ENCODE measurements at places on chromosomes 3 and 15.

DNA sequence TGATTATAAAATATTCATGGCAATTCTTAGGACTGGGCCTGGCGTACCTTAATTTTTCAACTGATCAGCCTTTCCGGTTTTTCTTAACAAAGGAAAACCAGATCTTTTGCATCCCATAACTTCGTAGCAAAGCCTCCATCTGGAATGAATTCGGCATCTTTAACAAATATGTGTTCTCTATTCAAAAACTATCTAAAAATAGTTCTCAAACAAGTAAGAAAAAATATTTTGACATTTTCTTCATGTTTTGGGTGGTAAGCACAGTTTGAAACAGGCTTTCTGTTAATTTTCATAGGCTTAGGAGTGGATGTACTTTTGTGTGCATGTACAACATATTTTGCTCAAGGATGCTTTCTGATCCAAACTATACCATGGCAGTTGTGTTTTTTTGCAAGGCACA lies 55.1 kb downstream of the RBMS3 start:
- H3K27me3 ChIP-seq = no peaks in the 10 kb centered on the region
- DNase-seq = no peak
- no peaks in the 10 kb centered on the region for H3K36me3 ChIP-seq
- H3K4me3 ChIP-seq = no peak overlapping the region
- H3K27ac ChIP-seq = no peak overlapping the region

DNA sequence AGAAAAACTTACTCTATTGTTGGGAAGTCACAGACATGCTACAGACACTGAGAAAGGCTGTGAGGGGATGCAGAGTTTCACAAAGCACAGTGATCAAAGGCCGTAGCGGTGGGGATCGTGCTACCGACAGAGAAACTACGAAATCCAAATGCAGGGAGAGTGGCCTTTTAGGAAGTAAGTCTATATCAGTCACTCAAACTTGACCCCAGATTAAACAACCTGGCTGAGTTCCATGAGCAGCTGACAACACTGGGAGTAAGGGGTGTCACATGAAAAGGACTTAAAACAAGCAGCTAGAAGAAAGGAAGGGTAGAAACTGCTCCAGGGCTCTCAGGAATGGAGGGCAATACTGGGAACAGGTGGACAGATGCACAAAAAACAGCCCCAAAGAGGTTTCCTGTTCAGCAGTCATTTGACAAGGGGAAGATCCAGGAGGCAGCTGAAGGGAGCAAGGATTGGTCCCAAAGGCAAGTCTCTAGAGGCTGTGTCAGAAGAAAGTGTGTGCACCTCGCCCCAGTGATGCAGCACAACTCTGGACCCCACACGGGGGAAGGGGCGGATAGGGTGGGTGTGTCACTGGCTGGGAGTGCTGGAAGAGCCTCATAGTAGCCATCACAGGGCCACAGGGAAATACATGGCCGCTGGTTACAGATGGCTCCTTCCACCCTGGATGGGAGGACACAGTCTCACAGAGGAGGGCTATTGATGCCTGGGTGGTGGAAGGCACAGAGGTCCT lies 20.3 kb upstream of the HDAC11 start:
- H3K27ac ChIP-seq = no peak overlapping the region
- no peak overlapping the region for H3K4me3 ChIP-seq
- no peak for DNase-seq
- H3K4me1 ChIP-seq = peaks cover 2% of the 10 kb centered on the region
- H3K36me3 ChIP-seq = no peaks in the 10 kb centered on the region
- H3K27me3 ChIP-seq = peaks cover 11% of the 10 kb centered on the region

GRCh38 chr15:94912760-94913159 lies 681.4 kb downstream of the MCTP2 start:
- H3K4me3 ChIP-seq = no peak overlapping the region
- no peaks in the 10 kb centered on the region for H3K4me1 ChIP-seq
- H3K27me3 ChIP-seq = no peaks in the 10 kb centered on the region
- no peaks in the 10 kb centered on the region for H3K36me3 ChIP-seq
- no peak overlapping the region for H3K27ac ChIP-seq
- no peak for DNase-seq

- DNase-seq = no peak
- no peaks in the 10 kb centered on the region for H3K4me1 ChIP-seq
- H3K36me3 ChIP-seq = no peaks in the 10 kb centered on the region
- no peak overlapping the region for H3K27ac ChIP-seq
- H3K4me3 ChIP-seq = no peak overlapping the region
- no peaks in the 10 kb centered on the region for H3K27me3 ChIP-seq
Observed at GRCh38 chr15:88029696-88030095, 226.8 kb downstream of the NTRK3 start.

- peak overlapping the region; percentile 47 for H3K27ac ChIP-seq
- DNase-seq = no peak
- peaks cover 8% of the 10 kb centered on the region for H3K4me1 ChIP-seq
- no peak overlapping the region for H3K4me3 ChIP-seq
Observed at GRCh38 chr15:67186226-67186649, 68.2 kb downstream of the AAGAB start.

Data from T-helper 2 cell treated with Interferon-gamma antibody and Interleukin-4, amounts not matched to agents 5 μg/mL and 100 μg/mL, for 36 hours (primary cell).